ENCODE measurements at places on chromosomes 11 and 22.

- DNase-seq = no peak
These were observed 158.5 kb upstream of the GRK3 start for GRCh38 chr22:25405841-25406509.

DNA sequence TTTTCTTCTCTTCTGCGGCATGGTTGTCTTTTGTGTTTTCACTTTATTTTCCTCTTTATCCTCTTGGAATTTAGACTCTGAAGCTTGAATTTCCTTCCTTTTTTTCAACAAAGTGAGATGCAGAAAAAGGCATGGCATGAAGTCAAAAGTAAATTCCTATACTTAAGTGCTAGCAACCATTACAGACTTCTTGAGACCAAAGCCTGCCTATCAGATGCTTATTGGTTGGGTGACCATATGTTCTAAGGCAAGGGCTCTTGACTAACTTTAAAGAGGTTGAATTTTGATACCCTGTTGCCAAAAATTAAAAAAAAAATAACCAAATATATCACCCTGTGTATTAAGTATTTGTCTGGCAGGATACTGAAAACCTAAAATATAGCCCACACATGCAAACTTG lies 237.4 kb downstream of the TMEM135 start:
- DNase-seq = no peak

GRCh38 chr22:24335496-24335895 lies 64.9 kb downstream of the SPECC1L start:
- no peak for DNase-seq

DNA sequence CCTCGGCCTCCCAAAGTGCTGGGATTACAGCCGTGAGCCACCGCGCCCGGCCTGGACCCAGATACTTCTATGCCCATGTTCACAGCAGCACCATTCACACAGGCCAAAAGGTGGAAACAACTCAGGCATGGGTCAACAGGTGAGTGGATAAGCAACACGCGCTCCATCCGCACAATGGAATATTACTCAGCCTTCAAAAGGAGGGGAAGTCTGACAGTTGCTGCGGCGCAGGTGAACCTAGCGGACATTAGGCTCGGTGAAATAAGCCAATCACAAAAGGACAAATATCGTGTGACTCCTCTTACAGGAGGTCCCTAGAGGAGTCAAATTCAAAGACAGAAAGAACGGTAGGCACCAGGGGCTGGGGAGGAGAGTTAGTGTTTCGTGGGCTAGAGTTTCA lies 47.0 kb downstream of the TRMU start:
- DNase-seq = no peak

DNA sequence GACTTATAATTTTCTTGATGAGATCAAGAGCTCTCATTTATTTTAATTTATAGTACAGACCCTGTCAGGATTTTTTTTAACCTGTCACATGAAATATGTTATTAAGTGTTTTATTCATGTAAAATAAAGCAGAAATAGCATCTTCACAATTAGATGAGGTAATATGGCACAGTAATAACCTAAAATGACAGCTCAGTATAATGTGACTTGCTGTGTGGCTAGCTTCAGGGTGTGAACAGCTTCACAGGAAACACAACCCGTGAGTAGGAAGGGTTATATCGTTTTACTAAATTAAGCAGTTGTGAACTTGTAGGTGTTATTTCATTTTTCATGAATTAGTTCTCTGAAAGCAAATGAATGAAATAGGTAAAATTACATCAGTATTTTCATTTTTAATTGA lies 366.9 kb upstream of the CHORDC1 start:
- no peak for DNase-seq

- DNase-seq = no peak
These were observed 38.2 kb downstream of the BRD1 start for GRCh38 chr22:49789289-49790141.

GRCh38 chr22:43128116-43128515 lies 15.1 kb downstream of the MCAT start:
- no peak for DNase-seq

GRCh38 chr11:19577391-19577975 lies 135.2 kb upstream of the NAV2 start:
- no peak for DNase-seq

- no peak for DNase-seq
These were observed 8.3 kb downstream of the CSNK1E start for GRCh38 chr22:38308791-38309498.

DNA sequence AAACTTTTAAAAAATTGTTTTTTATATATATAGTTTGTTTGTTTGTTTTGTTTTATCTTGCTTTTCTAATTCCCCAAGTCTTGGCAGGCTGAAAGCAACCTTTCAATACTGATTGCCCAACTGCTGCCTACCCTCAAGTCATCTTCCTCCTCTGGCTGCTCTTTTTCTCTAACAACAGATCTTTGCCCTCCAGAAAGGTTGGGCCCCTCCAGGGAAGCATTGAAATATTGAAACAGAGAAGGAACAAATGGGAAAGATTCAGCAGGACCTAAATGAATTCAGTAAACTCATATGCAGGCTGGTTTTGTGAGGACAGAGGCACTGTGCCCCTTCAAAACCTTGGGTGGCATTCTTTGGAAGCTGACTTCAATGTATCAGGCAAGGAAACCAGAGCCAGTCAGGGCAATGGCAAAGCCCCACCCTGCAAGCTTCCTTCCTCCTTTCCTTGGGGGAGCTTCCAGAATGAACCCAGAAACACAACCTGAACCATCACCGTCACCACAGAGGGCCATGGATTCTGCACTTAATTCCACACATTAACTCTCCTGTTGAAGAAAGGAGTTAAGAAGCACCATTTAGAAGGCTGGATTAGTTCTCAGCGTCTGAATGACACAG lies 815 bp upstream of the MS4A6A start:
- DNase-seq = no peak

DNA sequence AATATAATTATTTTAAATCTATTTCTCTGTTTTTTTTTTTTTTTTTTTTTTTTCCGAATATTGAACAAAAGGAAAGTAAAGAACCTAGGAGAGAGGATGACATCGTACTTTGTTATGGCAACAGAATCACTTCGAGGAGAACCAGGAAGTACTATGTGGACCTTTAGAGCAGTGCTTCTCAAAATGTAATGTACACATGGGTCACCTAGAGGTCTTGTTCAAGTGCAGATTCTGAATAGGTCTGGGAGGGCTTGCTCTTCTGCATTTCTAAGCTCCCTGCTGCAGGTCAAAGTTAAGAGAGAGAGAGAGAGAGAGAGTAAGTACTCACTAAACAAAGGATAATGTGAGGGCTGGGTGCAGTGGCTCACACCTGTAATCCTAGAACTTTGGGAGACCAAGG lies 419.5 kb upstream of the TENM4 start:
- DNase-seq = no peak

DNA sequence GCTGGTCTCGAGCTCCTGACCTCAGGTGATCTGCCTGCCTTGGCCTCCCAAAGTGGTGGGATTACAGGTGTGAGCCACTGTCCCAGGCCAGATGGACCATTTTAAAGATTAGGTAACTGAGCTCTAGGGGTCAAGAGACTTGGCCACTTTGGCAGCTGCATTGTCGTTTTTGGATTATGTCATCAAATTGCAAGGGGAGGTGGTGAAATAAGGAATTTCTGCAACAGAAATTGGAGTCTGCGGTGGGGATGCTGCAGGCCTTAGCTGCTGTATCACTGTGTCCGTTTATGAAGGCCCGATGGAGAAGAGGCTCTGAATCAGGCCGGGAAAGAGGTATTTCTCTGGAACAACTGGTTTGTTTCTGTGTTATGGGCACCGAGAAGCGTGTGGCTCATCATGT lies 34.6 kb downstream of the PTPRJ start:
- no peak for DNase-seq

DNA sequence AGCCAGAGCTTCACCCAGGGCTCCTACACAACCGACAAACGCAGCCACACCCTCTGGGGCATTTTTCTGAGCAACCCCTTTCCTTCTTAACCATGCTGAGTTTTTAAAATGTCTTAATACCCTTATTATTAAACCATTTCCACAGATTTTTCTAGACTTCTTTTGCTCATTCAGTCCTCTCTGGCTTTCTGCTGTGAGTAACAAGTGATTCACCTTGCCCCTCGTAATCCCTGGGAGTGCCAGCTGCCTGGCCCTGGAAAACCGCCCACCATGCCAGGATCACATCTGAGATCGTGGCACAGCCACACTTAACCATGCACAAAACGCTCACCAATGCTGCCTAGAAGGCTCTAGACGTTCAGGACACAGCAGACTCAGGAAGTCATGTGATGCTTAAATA lies 25.4 kb downstream of the YPEL1 start:
- DNase-seq = no peak

GRCh38 chr22:49551897-49552614 lies 275.6 kb downstream of the BRD1 start:
- DNase-seq = no peak

DNA sequence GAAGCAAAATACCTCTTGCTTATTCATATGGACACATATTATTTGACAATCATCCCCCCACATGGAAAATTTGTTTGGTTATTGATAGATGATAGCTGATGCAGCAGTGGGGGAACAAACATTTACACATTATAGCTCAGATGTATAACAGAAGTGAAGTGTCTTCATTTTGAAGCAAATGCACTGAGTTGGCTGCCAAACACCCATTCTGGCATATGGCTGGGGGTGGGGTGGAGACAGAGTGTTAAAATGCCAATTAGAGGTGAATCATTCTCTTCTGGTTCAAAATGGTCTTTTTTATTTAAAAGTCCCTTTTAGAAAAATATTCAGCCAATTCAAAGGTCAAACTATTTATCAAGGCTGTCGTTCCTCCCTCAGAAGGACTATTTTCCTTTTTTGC lies 157.3 kb upstream of the TRPC6 start:
- no peak for DNase-seq

- no peak for DNase-seq
These were observed 41.4 kb upstream of the TTLL12 start for GRCh38 chr22:43228330-43228729.

DNA sequence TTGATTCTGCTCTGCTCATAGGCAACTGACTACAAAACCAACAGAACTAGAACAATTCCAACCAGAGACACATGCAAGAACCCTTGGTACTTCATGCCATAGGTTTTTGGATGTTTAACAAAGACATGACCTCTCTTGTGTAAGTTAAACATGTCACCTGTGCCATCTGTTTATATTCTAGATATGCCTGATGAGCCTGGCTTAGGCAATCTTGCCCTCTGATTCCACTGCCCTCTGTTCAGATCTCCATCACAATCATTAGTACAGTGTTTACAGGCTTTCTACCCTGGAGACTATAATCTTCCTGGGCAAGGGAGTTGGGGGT lies 40.8 kb downstream of the ABTB2 start:
- DNase-seq = no peak

DNA sequence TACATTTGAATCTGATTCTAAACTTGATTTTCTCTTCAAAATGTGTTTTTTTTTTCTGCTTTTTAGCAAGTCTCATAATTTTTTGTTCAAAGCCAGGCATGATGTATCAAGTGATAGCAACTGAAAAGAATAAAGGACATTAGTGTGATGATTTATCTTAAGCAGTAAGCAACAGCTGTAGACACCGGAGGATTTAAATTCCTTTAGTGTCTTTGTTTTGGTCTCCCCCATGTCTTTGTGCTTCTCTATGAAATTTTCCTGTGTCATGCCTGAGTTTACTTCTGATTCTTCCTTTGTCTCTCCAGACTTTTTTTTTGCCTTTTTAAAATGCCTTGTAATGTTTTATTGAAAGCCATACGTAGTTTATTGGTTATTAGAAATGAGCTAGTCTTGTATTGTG lies 934.2 kb upstream of the RAG2 start:
- no peak for DNase-seq

- DNase-seq = no peak
These were observed 10.5 kb downstream of the SMTNL1 start for GRCh38 chr11:57547854-57548377.

Measured in NCI-H460 (cell line).